ENCODE measurements at places on chromosomes 12 and 14.

- DNase-seq, result no peak
Measured at GRCh38 chr12:105832021-105832420, 306.7 kb downstream of the NUAK1 start.

- DNase-seq, result no peak
Measured at GRCh38 chr12:86429824-86430223, 173.6 kb upstream of the MGAT4C start.

DNA sequence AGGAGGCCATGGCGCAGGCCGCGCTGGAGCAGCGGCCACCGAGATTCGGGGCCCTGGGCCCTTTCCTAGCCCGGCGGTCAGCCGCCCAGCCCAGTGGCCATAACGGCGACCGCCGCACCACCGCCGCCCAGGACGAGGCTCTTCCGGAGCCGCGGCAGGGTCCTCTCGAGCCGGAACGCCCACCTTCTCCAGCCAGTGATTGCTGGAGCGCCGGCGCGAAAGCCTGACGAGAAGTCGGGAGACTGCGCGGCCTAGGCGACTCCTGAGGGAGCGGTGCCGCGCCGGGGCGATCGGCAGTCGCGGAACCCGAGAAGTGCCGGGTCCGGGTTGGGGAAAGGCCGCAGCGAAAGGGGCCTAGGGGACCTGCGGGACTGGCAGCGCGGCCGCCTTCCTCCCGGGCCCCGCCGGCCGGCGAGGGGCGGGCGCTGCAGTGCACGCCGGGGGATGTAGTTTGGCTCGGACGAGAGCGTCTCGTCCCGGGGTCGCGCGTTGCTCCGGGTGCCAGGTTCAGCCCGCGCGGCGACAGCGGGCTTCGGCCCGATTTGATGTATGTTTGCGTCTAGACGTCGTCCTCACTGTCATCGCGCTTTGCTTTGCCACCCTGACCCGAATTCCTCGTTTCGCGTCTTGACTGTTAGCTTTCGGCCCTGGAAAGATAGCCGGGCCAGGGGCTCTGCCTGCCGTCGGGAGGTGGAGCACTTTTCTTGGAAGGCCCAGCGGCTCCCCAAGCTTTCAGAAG lies at the start of gene VTI1B:
Gene VTI1B (minus strand): TSS at position 153 of the 739 bp plus-strand sequence. CDS start 143 bp downstream, at position 10.
- DNase-seq, result peak; percentile 83

- DNase-seq, result no peak
Measured at GRCh38 chr14:68333262-68333661, 459.6 kb downstream of the ZFP36L1 start.

DNA sequence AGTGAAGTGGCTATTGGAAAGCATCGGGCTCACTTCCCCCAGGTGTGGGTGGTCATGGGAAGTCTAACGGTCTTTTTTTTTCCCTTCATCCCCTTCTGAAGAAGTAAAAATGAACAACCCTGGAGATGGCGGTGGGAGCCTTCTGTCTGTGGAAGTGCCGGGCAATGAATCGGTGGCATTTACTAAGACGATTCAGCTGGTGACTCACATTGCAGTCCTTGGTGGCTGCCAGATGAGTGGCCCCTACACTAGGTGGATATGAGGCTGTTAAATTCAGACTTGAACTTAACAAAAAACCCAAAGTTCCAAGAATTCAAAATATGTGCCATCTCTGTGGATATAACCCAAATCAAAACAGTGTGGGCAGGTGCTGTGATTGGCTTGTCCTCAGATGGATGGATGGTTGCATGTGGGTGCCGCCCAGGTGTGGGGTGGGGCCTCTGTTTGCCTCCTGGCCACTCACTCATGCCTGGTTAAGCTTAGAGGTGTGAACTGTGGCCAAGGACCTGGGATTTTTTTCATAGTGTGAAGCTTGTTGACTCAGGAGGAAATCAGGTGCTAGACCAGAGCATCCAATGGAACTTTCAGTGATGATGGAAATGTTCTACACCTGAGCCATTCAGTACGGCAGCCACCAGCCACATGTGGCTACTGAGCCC lies 176.7 kb upstream of the NOS1 start:
- no peak for DNase-seq

DNA sequence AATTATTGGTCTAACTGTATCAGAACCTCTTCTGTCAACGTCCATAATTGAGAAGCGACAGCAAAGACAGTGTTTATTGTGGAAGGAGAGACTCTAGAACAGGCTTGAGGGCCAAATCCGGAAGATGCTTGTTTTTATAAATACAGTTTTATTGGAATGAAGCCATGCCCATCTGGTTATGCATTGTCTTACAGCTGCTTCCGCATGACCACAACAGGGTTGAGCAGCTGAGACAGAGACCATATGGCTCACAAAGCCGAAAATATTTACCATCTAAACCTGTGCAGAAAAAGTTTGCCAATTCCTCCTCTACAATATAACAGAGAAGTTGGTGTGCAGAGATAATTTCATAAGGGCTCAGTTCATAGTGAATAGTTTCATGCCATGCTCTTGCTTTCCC lies 24.5 kb downstream of the PRKAB1 start:
- DNase-seq, result no peak

DNA sequence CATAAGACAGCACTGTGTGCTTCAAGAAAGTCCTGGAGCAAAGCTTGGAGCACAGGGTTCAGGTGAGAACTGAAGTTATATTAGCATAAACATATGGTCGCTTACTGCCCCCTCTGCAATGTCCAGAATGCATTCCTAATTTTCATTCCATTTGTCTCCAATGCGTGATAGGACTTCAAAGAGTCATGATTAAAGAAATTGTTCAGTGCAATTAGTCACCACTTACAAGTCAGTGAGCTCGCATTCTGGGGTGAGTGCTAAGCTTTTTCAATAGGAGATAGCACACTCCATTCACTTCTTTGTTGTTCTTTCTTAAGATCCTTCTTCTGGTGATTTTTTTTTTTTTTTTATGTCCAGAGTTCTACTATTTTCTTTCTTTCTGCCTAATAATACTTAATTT lies 398.4 kb downstream of the SYT1 start:
- DNase-seq, result no peak

GRCh38 chr14:72549026-72549425 lies 344.9 kb downstream of the DPF3 start:
- no peak for DNase-seq

- peak; percentile 72 for DNase-seq
Measured at GRCh38 chr14:98894600-98894999, 377.4 kb downstream of the BCL11B start.

DNA sequence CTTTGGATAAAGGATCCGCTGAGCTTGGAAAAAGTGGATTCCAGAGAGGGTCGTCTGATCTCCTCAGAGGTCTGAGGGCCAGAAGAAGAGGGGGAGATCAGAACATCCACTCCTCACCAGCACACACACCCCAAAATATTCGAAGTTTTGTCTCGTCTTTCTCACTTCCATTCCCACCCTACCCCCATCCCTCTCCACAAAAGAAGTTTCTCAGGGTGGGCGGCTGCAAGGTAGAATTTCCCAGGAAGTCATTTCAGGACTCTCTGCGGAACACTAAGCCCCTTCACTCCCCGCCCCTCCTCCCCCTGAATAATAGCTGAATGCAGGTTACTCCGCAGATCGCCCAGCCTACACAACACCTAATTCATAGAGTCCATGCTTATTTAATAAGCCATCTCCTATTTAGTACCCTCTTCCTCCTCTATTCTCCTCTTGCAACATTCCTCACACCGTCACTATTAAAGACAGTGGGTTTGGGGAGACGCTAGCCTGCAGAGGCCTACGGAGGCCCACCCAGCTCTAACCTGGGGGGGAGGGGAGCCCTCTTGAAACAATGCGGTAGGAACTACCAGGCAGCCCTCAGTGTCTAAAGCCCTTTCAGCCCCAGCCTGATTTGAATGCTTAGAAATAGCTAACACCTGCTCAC lies 649 bp upstream of the SALL2 start:
- DNase-seq, result no peak

GRCh38 chr14:79136071-79137044 lies 966.2 kb downstream of the NRXN3 start:
- DNase-seq, result no peak

GRCh38 chr12:12645485-12645884 lies 33.8 kb downstream of the CREBL2 start:
- no peak for DNase-seq

DNA sequence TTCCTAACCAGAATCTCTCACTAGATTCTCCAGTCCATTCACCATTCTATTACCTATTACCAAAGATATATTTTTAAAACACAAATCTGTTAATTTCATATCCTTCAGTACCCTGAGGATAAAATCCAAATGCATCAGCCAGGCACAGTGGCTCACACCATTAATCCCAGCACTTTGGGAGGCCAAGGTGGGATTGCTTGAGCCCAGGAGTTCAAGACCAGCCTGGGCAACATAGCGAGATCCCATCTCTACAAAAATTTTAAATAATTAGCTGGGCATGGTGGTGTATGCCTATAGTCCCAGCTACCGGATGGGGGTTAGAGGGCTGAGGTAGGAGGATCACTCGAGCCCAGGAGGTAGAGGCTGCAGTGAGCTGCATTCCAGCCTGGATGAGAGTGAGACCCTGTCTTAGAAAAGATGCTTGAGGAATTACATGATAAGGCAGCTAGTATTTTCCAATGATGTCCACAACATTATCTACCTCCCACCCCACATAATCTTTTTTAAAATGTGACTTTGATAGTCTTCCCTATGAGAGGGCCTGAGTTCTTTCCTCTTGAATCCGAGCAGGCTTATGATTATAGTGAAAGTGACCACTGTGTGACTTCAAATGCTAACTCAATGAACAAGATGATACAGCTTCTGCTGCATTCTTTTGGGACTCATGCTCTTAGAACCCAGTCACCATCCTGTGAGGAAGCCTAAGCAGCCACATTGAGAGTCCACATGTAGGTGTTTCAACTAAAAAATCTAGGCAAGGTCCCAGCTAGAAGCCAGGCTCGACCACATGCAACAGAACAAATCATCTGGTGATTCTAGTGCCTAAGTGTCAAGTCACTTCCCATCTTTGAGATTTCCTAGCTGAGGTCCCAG lies 18.0 kb downstream of the HECTD1 start:
- DNase-seq, result no peak

GRCh38 chr14:70807898-70808415 lies 1.4 kb downstream of the MAP3K9 start:
- no peak for DNase-seq

- DNase-seq, result peak; percentile 72
Measured at GRCh38 chr12:27293463-27293862, 39.2 kb upstream of the BMAL2 start.

- DNase-seq, result peak; percentile 85
Measured at GRCh38 chr12:120220838-120221575, 20.1 kb upstream of the RPLP0 start.

DNA sequence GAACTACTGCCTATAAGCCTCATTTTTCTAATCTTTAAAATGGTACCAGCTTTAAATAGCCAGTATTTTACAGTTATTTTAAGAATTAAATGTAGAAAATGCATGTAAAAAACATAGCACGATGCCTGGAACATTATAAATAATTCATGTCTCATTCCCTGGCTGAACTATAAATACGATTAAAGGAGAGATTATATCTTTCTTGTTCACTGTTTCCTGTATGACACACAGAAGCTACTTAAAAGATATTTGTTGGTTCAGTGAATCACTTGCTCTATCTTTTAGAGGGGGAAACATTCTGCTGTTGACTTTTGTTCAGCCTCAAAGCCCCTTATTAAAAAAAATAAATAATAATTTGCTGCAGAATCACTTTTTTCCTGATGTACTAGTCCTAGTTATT lies 406.9 kb downstream of the LRFN5 start:
- DNase-seq, result no peak

- DNase-seq, result no peak
Measured at GRCh38 chr12:61654698-61655097, 605.5 kb upstream of the USP15 start.

DNA sequence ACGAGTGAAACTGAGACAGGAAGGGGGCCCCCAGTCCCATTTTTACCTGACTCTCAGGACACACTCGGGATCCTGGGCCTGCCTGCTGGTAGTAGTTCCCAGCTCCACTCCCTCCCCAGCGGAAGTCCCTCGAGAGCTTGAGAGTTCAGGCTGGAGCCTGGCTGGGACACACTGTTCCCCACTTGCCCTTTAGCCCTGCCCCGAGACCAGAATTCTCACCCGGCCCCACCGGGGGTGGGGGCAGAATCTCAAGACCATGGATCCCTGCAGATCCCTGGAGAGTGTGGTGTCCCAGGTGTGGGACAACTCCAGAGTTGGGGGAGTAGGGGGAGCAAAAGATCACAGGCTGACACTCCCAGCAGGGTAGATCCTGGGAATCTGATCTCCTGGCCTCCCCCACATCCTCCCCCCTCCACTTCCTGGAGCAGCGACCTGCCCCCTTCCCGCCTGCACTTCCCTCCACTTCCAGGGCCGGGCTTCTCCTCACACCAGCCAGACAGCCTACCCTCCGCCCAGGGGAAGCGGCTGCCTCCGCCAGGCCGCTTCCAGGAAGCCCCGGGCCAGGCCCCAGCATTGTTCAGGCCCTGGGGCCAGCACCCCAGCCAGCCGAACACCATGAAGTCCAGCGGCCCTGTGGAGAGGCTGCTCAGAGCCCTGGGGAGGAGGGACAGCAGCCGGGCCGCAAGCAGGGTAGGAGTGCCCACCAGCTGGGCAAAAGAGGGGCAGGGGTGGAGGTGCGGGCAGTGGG lies at the start of gene TNS2:
Gene TNS2 (plus strand): TSS at position 495 of the 748 bp plus-strand sequence. CDS start 121 bp downstream, at position 616.
- peak; percentile 85 for DNase-seq

DNA sequence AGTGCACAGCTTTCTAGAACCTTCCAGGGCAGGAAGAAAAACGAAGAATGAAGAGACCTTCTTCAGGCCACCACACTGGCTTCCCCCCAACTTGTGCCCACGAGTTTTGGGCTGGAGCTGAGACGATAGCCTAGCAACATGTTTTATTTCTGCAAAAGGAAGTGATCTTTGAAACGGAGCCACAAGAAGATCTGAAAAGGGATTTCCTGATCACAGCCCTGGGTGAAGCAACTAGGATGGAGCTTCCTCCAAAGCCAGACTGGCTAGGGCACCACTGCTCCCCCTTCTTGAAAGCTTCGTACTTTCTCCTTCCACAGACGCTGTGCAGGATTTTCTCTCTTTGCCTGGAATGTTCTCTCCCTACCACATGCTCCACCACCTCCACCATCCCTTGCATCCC lies 418.3 kb downstream of the MED13L start:
- no peak for DNase-seq

- no peak for DNase-seq
Measured at GRCh38 chr14:80809663-80810062, 131.9 kb downstream of the CEP128 start.

GRCh38 chr14:99313234-99313633 lies 41.2 kb upstream of the BCL11B start:
- DNase-seq, result no peak

- no peak for DNase-seq
Measured at GRCh38 chr14:104696671-104697316, 7.4 kb downstream of the INF2 start.

DNA sequence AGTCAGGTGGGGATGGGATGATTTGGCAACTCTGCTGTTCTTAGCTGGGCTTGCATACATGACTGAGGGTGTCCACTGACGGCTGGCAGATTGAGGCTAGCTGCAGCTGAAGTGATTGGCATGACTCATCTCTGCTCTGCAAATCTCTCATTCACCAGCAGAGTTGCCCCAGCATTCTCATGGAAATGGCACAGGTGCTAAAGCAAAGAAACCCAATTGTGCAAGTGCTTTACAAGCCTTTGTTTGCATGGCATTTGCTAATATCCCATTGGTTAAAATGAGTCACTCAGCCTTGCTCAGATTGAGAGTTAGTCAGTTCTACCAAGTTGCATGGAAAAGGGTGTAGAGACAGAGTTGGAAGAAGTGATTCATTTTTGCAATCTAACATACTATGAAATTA lies 389.7 kb upstream of the FAR2 start:
- DNase-seq, result no peak

Data from testis (tissue), 5 donors.